ENCODE measurements at places on chromosomes 6 and 20.

GRCh38 chr6:127606131-127606562 lies 29.2 kb downstream of the C6orf58 start:
- DNase-seq, result no peak

GRCh38 chr6:169145496-169145895 lies 108.2 kb downstream of the THBS2 start:
- no peak for DNase-seq

DNA sequence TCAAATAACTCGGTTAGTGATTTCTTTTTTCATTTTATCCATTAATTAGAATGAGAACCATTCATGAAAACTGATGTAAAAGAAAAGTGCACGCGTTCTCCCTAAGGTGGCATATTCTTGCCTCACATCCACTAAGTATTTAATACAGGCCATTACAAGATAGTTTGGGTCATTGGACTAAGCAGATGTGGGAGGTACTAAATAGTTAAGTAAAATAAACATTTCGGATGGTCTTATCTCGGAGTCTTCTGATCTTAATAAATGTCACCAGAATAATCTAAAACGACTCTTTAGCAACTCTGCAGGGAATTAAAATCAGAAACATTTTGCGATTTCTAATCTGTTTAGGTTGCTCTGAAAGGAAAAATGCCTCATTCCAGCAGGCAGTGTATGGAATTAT lies 78.7 kb downstream of the RFX6 start:
- no peak for DNase-seq

DNA sequence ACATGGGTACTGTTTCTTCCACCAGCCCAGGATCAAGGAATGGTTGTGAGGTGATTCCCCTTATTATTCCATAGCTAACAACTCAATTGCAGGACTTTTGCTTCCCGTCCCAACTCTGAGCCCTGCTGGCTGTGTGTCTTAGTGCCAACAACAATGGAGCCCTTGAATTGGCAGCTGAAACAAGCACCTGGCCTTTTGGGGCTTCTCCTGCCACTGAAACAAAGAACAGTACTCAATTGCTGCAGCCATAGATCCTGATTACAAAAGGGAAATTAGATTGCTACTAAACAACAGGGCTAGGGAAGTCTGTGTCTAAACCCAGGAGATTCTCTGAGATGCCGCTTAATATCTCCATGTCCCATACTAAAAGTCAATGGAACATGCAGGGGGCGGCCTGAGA lies 61.3 kb upstream of the CARMIL1 start:
- DNase-seq, result no peak

- DNase-seq, result no peak
Observed at GRCh38 chr6:62446647-62447316, 160.8 kb upstream of the KHDRBS2 start.

GRCh38 chr6:121657972-121658371 lies 222.5 kb downstream of the GJA1 start:
- DNase-seq, result no peak

DNA sequence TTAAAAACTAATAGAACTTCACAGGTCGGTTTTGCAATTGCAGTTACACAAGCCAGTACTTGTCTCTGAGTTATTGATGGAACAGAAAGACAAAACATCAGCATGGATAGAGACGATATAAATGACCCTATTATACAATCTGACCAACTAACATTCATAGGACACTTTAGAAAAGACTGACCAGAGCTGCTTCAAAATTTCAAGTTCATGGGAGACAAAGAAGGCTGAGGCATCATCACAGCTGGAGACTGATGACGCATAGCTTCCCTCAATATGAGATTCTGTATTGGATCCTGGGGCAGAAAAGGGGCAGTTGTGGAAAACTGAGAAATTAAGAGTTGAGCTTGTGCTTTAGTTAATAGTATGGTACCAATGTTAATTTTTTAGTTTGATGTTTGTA lies 174.0 kb downstream of the THBS2 start:
- no peak for DNase-seq

GRCh38 chr20:53751620-53752318 lies 158.1 kb upstream of the ZNF217 start:
- no peak for DNase-seq
